ENCODE measurements at places on chromosomes 7 and 10.

- peak; percentile 21 for DNase-seq
Measured at GRCh38 chr7:2198760-2199159, 34.0 kb downstream of the MAD1L1 start.

DNA sequence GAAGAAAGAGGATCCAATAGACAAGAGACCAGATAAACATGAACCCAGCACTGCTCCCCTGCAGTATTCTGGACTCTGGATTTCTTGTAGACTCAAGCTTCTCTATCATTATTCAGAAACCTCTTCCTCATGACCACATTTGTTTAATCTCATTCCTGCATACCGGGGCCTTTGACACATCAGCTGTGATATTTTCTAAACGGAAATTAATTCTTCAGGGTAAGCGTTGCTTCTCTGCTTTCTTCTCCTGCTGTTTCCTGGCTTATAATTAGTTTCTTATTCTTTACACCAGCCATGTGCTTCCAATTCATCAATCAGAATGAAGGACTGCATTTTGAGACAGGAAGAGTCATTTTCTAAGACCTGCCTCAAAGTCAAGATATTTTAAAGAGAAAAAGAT lies 54.2 kb upstream of the TARP start:
- DNase-seq = no peak

- DNase-seq = no peak
Measured at GRCh38 chr10:124911124-124912067, 30.5 kb upstream of the ZRANB1 start.

DNA sequence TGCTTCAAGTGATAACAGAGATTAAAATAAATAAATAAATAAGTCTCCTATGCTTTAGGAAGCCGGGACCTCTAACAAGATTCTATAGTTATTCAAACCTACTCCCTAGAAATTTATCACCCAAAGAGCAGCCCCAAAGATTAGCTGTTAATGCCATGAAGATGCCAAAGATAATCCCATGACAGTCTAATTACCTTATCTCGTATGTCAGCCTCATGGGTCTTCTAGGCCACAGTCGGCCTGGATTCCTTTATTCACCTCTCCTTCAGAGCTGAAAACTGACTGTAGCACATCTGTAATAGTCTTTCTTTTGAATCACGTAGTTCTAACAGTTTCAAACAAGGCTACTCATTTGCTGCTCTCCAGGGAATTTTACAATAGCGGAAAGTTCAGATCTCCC lies 24.2 kb downstream of the COL1A2 start:
- no peak for DNase-seq

- no peak for DNase-seq
Measured at GRCh38 chr10:24209946-24210491, 1.1 kb downstream of the KIAA1217 start.

GRCh38 chr10:99318048-99318447 lies 11.1 kb upstream of the CNNM1 start:
- no peak for DNase-seq

DNA sequence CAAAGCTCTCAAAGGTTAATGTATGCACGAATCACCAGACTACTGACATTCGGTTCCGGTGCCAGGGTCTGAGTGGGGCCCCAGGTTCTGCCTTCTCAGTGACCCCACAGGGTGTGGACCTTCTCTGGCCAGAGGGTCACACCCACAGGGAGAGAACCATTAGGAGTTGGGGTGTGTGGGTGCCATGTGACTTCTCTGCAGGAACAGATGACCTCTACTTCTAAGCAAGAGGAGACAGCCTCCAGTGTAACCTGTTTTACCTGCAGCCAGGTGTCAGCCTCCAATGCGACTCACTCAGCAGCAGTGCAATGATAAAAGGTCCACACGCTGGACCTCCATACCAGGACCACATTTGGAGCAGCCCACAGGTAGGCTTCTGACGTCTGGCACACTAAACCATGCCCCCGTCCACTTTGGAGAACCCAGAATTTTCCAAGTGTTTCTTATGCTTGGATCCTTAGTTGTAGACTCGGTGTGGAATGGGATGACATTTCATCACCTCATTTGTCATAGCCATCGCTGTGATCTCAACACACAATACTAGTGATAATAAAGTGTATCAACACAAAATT lies 16.2 kb upstream of the INSIG1 start:
- no peak for DNase-seq

- DNase-seq = no peak
Measured at GRCh38 chr7:85196696-85197095, 9.8 kb upstream of the SEMA3D start.

- no peak for DNase-seq
Measured at GRCh38 chr10:72653383-72654096, 27.7 kb upstream of the MICU1 start.

- DNase-seq = no peak
Measured at GRCh38 chr7:107472116-107472515, 2.3 kb downstream of the GPR22 start.

- no peak for DNase-seq
Measured at GRCh38 chr10:58511765-58512490, 744 bp upstream of the BICC1 start.

GRCh38 chr7:9240001-9240400 lies 806.6 kb downstream of the NXPH1 start:
- DNase-seq = no peak

DNA sequence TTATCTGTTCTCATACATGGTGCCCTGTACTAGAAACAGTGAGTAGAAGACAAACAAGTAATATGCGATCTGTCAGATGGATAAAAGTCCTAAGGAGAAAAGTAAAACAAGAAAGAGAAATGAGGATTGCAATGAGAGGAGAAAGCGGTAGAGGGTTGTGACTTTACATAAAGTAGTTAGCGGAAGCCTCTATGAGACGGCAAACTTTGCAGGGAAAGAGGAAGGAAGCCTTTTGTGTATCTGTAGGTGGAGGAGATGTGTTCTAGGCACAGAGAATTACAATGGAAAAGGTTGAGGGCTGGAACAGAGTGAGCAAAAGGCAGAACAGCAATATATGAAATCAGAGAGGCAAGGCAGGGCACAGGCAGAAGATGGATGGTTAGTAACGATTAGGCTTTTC lies 150.4 kb upstream of the SEMA3E start:
- DNase-seq = no peak

- DNase-seq = no peak
Measured at GRCh38 chr7:2355705-2356008, 1.0 kb downstream of the EIF3B start.

GRCh38 chr7:120421151-120421651 lies 148.2 kb downstream of the KCND2 start:
- DNase-seq = no peak

GRCh38 chr7:30635798-30636197 lies 41.1 kb downstream of the GARS1 start:
- DNase-seq = no peak

DNA sequence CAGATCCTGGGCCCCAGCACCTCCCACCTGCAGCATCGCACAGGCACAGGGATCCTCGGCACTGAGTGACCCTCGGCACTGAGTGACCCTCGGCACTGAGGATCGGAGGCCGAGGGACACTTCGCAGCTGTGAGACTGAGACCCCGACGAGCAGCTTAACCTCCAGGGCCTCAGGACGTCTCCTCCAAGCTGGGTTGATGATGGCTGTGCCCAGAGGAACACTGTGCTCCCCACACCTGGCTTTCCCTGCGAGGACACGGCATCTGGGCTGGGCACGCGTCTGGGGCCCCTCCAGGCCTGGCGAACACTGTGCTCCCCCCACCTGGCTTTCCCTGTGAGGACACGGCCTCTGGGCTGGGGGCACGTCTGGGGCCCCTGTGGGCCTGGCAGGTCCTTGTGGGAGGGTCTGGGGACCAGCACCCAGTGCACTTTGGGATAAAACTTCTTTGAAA lies 158.3 kb upstream of the PPP2R2D start:
- DNase-seq = no peak

GRCh38 chr10:13987446-13987845 lies 343.3 kb downstream of the FRMD4A start:
- DNase-seq = no peak

DNA sequence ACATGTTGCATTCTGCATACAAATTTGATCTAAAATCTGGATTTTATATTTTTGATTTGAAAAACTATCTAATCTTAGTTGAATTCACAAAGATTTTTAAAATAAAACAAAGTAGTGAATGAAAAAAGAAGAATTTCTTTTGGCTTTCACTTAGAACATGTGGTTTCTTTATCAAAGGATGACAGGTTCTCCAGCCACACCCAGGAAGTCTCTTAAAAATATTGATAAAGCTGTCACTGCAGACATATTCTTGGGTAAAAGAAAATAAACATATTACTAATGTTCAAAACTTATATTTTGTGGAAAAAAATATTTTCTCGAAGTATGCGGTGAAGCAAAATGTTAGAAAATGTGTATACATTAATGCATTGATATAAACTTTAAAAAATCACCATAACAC lies 44.3 kb downstream of the ARL4A start:
- DNase-seq = no peak

DNA sequence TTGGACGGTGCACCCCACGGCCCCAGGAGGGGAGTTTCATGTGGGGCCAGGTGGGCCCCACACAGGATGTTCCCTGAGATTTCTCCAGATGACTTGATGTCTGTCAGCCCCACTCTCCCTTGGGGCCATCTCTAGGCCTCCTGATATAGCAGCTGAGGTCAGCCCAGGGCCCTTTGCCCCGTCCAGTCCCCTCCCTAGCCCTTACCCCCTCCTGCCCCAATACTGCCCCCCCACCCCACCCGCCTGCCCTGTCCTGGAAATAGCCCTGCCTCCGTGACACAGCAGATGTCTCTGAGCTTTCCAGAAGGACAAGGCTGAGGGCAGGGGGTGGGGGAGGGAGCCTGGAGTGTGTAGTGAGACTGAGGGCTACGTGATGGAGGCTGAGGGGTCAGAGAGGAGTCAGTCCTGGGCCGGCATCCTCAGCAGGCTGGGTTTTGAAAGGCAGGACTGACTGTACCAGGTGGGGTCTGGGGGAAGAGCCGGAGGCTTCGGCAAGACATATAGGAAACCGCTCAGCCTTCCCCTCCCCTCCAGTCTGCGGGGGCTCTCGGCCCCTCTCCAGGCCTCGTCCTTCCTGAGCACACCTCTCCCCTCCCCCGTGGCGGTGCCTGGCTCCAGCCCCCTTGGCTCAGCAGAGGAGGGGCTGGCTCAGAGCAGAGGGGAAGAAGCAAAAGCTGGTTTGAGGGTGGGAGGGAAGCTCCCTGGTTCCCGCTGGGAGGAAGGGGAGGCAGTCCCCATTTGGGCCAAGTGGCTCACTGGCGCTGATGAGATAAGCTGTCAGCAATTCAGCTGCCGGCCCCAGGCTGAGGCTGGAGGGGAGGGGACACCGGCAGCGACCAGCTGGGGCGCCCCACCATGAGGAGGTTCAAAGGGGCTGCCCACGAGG lies 2.0 kb downstream of the FLNC start:
- no peak for DNase-seq

GRCh38 chr10:129870961-129871621 lies 93.0 kb downstream of the EBF3 start:
- DNase-seq = no peak

GRCh38 chr10:133100186-133100585 lies 12.5 kb downstream of the ADGRA1 start:
- no peak for DNase-seq

DNA sequence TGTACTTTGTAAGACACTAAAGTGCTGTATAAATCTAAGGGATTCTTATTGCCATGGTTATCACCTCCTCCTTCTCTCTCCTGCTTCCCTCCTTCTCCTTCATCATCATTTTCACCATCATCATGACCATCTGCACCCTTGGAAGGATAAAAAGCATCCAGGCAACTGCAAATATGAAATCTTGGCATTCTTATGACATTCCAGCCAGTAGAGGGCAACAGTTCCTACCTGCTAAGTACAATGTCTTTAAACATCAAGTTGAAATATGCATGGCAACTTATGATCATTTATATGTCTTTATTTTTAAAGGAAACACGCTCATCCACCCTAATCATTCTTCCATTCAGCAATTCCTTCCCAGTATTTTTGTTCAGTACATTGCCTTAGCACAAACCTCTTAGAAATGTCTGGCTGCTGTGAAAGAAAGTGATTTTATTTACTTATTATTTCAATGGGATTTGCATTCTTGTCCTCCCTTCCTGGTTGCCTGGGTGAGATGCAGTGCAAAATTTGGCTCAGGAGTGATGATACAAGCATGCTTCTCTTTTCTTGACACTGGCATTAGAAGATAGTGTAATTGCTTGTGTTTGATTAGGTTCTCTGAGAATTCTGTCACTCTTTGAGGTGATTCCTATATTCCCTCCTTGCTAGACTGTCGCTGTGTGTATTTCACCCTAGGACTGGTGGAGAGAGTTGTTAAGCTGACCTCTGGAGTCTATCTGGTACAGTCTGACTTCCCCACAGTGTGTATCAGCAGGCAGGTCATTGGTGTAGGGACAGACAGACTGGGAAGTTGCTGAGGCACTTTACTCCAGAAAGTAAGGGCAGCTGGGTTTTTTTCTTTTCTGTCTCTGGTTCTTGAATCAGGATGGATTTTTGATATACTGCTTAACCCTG lies 188.5 kb upstream of the BMPER start:
- no peak for DNase-seq

GRCh38 chr10:128210215-128211063 lies 84.2 kb upstream of the MKI67 start:
- peak; percentile 89 for DNase-seq

DNA sequence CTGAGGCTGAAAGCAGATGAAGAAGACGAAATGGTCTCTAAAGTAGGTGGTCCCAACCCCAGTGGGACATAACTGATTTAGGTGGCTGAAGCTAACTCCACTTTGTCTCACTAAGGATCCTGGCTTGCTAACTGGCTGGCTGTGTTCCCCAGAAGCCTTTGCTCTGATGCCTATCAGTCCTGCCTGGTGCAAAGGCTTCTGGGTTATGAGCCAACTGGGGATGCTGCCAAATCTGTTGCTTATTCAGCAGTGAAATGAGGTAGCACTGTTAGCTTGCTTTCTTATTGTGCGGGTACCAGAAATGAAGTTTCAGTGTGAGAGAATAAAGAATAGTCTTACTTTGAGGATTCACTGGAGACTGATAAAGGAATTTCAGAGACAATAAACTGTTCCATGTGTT lies 18.1 kb downstream of the PRKG1 start:
- DNase-seq = no peak

GRCh38 chr7:4792537-4793126 lies 17.2 kb downstream of the AP5Z1 start:
- DNase-seq = no peak

- no peak for DNase-seq
Measured at GRCh38 chr7:128874140-128875031, 11.7 kb downstream of the ATP6V1F start.

- no peak for DNase-seq
Measured at GRCh38 chr7:124701955-124702354, 63.6 kb downstream of the GPR37 start.

DNA sequence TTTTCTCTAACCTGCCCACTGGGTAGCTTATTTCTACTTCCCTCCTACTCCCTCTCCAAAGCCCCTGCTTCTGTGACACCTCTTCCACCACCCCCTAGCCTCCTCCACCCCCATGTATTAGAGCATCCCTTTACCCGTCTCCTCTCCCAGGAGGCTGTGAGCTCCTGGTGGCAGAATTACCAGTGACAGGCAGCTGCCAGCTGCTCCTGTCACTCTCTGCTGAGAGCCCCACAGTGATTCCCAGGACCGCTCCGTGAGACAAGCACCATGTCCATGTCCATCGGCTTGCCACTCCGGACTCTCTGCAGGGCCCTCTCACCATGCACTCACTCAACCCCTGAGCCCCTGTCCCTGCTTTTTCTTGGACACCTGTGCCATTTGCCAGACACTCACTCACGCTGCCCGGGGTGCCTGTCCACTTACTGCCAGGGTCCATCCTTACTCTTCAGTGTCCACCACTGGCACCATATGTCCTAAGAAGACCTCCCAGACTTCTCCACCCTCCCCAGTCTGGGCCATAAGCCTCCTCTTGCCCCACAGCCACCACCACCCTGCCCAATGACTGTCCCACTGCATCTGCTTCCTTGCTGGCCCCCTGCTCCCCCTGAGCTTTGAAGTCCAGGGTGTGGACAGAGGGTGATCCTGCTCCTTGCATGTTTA lies 9.8 kb downstream of the WDFY4 start:
- DNase-seq = no peak

All from activated naive CD8-positive, alpha-beta T cell treated with anti-CD3 and anti-CD28 coated beads, Interleukin-2, amount 10 ng/mL, durations not matched to agents 7 days and 5 days (primary cell).